Stimulated activated CD4-positive, alpha-beta T cell treated with anti-CD3 and anti-CD28 coated beads, Interleukin-1b, Interleukin-23, amount 100 ng/mL, for 1 hour (primary cell): ENCODE measurements at places on chromosomes 6 and 20.

DNA sequence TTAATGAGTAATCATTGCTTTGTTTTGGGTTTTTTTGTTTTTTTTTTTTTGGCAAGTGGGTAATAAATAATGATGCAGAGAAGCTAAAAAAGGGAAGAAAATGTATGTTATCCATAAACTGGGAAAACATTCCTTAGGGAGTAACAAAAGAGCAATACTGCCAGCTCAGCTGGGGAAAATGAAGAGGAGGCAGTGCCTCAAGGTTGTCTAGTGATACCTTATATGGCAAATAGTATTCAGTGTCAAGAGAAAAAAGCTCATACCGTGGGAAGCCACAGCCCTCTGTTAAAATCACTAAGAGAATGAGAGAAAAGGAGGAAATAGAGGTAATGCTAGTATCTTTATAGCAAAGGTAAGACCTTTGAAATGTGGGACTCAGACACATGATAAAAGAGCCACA is 47.1 kb upstream of the SMLR1 start:
- no peak for DNase-seq

- DNase-seq: no peak
Measured at GRCh38 chr6:62612471-62612870, 326.4 kb upstream of the KHDRBS2 start.

- no peak for DNase-seq
Measured at GRCh38 chr20:3847429-3847940, 851 bp downstream of the MAVS start.

- DNase-seq: no peak
Measured at GRCh38 chr6:145277358-145278086, 457.8 kb downstream of the EPM2A start.

DNA sequence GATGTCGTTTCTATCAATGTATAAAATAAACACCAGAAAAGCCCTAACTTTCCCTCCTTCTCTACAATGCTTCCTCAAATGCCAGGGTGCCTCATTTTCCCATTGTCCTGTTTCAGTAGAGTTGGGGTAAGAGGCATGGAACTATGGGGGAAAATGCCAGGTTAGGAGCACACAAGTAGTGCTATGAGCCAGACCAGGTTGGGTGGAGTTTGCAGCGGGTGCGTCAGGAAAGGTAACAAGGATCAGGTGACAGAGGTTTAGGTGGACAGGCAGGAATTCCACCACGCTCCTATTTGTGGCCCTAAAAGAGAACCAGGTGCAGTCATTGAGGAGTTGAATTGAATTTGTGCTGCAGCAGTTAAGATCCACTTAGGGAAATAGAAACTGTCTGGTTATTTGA is 36.5 kb downstream of the SYTL3 start:
- DNase-seq: no peak

GRCh38 chr20:16438100-16438499 is 135.1 kb downstream of the KIF16B start:
- DNase-seq: no peak

DNA sequence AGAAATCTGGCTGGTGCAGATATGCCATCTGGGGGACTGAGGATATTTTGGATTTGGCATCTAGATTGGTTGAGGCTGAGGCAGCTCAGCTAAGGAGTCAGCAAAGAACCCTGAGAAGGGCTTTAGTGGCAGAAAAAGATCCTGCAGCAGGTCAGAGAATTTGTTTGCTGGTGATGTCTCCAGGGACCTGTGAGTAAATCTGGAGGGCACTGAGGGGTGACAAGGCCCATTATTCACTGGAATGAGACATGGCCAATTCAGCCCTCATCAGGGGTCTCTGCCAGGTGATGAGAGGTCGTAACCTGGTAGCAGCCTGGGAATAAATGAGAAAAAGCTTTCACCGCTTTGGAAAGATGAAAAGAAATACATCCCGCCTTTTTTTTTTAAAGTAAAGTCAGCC is 118.3 kb upstream of the FBXL4 start:
- DNase-seq: no peak
